NCI-H524 treated with DMSO at 0.1 percent for 48 hours (cell line): ENCODE measurements at places on chromosomes 1 and 21.
A peak's percentile ranks its signal among the peaks of the same experiment; 100 is the strongest.

- DNase-seq: no peak
Observed at GRCh38 chr1:84687714-84688462, 2.4 kb downstream of the SSX2IP start.

- no peak for DNase-seq
Observed at GRCh38 chr1:39572379-39573096, 4.1 kb downstream of the PABPC4 start.

DNA sequence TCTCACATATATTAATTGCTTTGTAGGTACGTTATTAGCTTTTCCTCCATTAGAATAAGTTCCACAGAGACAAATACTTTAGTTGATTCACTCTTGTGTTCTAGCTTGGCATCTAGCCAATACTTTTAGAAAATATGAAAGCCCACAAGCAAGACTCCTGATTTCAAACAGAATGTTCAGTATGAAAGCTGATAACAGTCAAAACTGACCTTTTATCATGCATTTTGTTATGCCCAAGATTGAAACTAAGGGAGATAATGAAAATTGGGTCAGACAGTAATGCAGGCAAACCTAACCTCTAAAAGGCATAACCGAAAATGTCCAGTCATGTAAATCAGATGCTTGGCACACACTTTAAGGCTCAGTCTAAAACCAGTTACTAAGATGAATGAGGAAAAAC lies 61.7 kb downstream of the ERICH3 start:
- DNase-seq: no peak

- DNase-seq: no peak
Observed at GRCh38 chr1:81387446-81387845, 413.3 kb upstream of the ADGRL2 start.

GRCh38 chr1:67432745-67433144 lies 2.5 kb upstream of the SERBP1 start:
- no peak for DNase-seq

DNA sequence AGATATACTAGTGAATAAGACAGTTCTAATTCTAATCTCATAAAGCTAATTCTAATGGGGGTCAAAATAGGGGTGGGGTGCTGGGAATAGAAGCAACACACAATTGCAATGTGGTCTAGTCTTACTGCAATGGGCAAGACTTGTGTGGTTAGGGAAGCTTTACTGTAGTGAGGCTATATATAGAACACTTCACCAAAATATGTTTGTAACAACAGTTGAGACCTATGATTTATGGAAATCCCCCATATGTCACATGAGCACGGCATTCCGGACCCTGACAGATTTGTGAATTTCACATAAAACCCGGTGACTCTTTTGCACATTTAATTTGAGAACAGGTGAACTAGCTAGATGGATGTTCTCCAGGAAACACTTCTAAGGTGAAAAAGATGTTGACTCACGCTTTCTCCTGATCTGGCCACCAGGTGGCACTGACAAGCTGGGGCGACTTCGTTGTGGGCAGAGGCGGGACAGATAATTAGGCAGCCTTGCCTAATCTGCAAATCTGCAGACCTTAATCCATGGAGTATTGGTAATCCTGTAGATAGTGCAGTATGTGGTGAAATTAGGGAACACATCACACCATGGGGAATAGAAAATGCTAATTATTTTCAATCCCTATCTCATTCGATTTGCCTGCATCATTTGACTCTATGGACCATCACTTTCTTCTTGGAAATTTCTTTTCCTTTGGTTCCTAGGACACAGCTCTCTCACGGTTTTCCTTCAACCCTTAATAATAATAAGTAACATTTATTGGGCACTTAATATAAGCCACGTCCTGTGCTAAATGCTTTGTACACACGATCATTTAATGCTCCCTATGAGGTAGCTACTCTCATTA lies 37.7 kb downstream of the KIAA0040 start:
- DNase-seq: peak; percentile 14

DNA sequence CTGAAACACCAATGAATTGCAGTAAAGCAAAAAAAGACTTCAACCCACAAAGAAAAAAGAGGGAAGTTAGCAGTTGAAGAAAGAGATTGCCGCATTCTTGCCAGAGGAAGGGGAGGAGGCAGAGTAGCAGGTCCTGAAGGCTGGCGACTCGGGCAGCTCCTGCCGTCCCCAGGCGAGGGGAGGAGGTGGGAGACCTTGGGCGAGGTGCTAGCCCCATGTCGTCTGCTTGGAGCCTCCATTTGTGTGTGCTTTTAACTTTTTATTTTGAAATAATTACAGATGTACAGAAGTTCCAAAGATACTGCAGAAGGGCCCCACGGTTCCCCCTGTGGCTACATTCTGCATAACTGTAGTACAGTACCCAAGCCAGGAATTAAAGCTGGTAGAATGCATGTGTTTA lies 6.7 kb downstream of the TRPM2 start:
- no peak for DNase-seq

GRCh38 chr1:119462964-119463363 lies 44.0 kb upstream of the HSD3B1 start:
- DNase-seq: no peak

GRCh38 chr1:163205513-163205912 lies 2.8 kb upstream of the RGS5 start:
- no peak for DNase-seq
